ENCODE measurements at places on chromosomes 1 and 21.

DNA sequence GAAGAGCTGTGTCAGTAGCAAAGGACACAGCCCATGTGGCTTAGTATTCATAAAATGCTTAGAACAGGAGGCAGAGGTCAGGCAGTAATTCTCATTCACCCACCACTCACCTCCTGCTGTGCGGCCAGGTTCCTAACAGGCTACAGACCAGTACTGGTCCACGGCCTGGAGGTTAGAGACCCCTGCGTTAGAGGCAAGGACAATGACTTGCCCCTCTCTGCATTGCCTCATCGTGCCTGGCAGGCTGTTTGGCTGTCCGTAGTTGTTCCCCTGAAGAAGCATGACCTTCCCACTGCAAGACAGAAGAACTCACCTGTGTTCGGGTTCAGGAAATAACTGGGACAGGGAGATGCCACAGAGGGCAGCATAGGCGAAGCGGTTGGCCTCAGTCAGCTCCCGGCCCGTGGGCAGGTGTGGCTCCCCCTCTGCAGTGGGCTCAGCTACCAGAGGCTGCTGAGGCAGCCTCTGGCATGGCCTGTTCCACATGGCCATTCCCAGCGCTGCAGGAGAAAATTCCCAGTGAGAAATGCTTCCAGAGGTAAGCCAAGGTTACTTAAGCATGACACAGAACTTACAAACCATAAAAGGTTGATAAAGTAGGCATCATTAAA lies 19.3 kb downstream of the TMCO4 start:
- no peak for DNase-seq

- peak; percentile 58 for DNase-seq
Observed at GRCh38 chr1:8875216-8875861, 3.1 kb downstream of the ENO1 start.

- no peak for DNase-seq
Observed at GRCh38 chr1:205098242-205098641, 14.0 kb upstream of the TMEM81 start.

DNA sequence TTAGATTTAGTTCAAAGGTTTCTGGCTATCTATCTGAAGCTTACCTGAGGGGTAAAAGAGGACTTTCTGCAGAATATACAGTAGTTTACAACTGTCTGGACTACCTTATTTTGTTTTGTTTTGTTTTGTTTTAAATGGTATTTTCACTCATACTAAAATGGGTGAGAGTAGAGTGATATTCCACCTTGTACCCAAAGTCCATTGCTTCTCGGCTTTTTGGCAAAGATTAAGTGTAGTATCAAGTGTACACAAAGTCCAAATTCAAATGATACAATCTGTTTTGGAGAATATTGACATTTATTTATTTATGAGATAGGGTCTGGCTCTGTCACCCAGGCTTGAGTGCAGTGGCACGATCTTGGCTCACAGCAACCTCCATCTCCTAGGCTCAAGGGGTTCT lies 11.7 kb upstream of the SMG7 start:
- DNase-seq = no peak

DNA sequence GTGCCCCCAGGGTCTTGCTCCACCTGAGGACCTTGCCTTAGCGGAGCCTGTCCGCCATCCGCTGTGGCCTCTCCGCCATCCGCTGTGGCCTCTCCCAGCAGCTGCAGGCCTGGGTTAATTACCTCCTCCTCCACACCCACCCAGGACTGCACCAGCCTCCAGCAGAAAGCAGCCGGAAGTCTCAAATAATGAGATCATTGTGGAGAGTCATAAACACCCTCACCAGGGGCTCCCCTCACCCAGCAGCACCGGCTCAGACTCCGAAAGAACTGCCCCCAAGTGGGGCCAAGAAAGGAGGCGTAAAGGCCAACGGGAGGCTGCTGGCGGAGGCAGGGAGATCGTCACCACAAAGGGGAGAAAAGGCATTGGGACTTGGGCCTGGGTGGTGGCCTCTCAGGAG lies 10.7 kb upstream of the GPR153 start:
- no peak for DNase-seq

GRCh38 chr1:97166626-97167025 lies 445.0 kb downstream of the PTBP2 start:
- DNase-seq = no peak

DNA sequence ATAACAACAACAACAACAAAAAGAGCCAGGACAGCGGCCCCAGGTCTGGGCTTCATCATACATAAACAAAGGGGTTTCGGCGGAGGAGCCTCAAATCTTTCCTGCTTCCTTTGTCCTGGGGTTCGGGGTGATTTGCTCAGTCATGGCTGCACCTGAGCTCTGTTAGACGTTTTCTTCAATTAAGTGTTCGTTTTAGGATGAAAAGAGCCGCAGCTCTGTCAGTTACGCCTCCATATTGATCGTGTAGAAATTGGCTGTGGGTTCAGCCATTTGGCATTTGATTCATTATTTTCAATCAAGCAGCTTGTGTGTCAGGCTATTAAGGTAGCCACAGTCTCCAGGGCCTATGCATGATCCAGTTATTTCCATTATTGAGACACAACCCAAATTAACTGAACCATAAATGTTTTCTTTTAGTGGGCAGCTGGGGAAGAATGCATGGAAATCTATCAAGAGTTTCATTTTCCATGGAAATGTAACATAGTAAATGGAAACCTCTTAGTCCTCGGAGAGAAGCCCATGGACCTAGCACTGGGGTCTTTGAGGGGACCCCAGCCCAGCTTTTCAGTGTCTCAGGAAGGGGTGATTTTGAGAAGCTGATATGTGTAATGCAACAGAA lies 370.0 kb upstream of the C1orf174 start:
- no peak for DNase-seq

DNA sequence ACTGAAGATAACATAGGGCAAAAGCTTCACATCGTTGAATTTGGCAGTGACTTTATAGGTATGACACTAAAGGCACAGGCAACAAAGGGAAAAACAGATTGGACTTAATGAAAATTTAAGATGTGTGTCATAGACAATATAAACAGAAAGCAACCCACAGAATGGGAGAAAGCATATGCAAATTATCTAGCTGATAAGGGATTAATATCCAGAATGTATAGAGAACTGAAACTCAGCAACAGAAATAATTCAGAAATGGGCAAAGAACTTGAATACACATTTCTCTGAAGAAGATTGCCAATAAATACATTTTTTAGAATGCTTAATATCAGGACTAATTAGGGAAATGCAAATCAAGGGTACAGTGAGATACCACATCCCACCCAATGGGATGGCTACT lies 55.2 kb upstream of the ANGPTL1 start:
- no peak for DNase-seq

- no peak for DNase-seq
Observed at GRCh38 chr21:38311765-38312164, 55.0 kb downstream of the KCNJ15 start.

DNA sequence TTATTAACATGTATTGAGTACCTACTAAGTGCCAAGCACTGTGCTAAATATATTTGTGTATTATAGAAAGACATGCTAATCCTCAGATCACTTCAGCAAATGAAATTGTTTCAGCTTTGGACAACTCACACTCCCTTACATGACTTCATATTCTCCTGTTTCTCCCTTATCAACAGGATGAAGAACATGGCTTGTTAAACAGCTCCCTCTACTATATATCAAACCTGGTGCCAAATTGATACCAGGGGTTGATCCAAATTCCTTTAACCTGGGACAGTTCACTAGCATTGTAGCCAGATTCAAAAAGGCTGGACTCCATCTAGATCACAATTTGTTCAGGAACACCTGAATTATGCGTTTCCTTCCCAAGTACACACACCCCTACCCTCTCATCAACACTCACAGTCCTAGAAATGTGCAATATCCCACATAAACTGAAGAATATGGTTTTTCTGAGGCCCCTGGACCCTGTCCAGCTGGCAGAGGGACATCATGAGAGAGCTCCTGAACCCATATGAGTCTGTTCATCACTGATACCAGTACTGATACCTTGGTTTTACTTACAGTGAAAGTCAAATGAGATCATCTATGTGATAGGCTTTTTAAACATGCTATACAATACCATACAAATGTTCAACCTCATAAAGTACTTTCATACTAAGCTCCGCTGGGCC lies 47.0 kb upstream of the PALMD start:
- no peak for DNase-seq

DNA sequence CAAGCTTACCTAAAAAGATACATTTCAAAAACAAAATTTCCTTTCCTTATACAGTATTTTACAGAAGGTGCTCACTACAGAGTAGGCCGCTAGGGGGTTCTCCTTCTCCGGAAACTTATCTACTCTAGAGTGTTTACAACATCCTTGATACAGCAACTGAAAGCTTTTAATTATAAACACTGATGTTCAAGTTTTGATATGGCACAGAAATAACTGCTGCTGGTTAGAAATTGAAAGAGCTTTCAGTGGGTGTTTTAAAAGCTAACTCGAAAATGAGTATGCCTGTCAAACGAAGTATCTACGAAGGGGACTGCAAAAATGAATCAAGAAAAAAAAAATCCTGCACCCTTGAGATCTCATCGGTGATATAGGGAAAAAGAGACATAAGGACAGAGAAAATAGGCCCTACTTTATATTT lies 1.0 kb downstream of the YOD1 start:
- DNase-seq = no peak

- DNase-seq = peak; percentile 85
Observed at GRCh38 chr1:92961131-92961895, at the start of gene DIPK1A. DIPK1A (minus strand) TSS chr1:92961462; CDS start chr1:92961429, 33 bp downstream.

DNA sequence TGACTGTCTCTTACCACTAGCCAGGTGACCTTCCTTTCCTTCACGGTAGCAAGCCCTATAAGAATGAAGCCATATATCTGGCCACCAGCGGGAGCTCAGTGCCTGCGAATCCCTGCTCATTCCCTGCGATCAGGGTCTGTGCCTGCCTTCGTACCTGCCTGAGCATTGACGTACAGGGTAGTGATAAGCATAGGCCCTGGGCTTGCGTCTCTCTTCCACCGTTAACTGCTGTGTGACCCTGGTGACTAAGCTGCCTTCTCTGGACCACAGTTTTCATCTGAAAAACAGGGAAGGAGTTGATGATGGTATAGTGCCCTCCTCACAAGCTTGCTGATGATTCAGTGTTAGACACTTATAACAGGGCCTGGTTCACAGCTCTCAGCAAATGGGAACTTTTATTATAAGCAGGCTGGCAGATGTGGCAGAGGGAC lies 4.1 kb downstream of the ZC3H12A start:
- no peak for DNase-seq

GRCh38 chr1:59978026-59978425 lies 51.5 kb upstream of the CYP2J2 start:
- no peak for DNase-seq

DNA sequence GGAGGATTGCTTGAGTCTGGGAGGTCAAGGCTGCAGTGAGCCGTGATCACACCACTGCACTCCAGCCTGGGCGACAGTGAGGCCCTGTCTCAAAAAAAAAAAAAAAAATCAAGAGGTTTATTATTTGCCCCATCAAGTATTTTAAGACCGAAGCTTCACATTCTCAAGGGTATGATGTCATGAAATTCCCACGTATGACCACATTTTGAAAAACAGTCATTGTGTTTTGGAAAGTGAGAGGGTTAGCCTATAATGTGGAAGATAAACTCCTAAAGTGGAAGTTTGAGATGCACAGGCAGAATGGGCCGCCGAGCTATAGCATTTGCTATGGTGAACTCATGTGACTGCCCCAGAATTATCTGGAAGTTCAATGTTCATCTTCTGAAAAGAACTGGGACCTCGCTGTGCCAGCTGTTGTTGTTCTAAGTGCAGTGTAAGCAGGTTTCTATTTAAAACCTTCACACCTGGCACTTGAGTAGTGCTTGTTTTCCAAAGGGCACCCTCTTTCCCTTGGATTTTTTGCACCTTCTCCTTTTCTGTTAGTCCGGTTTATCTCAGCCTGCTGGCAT lies 96.9 kb upstream of the SLC25A33 start:
- no peak for DNase-seq

- DNase-seq = no peak
Observed at GRCh38 chr21:41950941-41951351, 2.9 kb downstream of the C2CD2 start.

All from putamen (tissue), 1 donor.